Activated CD8-positive, alpha-beta memory T cell treated with anti-CD3 and anti-CD28 coated beads, Interleukin-2, amount 50 U/mL, for 48 hours (primary cell): ENCODE measurements at places on chromosomes 1 and 21.

- DNase-seq, result no peak
These were observed 58.8 kb upstream of the TBX15 start for GRCh38 chr1:119046785-119047438.

GRCh38 chr21:33041981-33042380 is 16.2 kb downstream of the OLIG2 start:
- no peak for DNase-seq

DNA sequence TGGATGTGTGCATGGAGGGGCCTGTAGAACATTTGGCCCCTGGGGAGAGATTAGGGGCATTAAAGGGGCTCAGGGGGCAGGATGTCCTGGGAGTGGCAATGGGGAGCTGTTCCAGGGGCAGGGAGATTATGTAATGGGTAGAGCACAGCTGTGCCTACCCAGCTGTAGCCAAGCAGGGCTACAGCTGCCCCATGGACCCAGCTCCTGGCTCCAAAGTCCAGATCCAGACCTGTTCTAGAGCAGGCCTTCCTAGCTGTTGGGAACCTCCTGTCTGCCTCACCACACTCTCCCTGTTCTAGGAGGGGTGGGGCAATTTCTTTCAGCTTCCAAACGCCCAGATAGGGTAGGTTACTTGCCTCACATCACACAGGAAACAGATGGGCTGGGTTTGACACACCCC is 5.6 kb downstream of the RPS6KA1 start:
- DNase-seq, result no peak

DNA sequence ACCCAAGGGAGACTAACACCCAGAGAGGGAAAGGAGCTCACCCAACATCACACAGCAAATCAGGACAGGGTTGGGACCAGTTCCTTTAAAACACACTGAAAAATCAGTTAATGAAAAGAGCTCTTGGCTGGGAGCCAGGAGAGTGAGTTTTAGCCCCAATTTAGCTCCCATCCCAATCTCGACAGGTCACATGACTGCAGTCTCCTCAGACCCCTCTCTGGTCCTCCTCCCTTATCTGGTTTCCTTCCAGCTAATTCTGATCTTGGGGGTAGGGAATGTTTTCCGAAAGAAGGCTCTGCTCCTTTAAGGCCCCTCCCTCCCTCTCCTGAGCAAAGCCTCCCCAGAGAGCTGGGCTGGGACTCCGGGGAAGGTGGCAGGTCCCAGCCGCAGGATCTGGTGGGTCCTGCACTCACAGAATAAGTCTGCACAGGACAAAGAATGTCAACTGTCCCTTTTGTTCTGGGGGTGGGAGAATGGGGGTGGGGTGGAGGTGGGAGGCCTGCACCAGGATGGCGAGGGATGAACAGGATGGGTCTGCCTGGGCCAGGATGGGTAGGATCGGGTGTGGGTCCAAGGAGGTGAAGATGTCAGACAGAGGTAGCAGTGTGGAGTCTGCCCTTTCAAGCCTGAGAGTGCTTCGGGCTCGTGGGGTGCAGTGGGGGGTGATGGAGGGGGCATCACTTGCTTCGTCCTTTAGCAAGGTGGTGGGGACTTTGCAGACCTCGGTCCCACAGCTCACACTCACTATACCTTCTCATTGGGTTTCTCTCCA is 57.3 kb upstream of the SSBP3 start:
- no peak for DNase-seq

- no peak for DNase-seq
These were observed 93.6 kb downstream of the ENAH start for GRCh38 chr1:225559326-225559725.

- no peak for DNase-seq
These were observed 109.6 kb upstream of the NGF start for GRCh38 chr1:115447672-115448071.

- DNase-seq, result no peak
These were observed 232.8 kb downstream of the SDCCAG8 start for GRCh38 chr1:243488459-243489157.

GRCh38 chr1:37634244-37634991 is at the start of gene RSPO1:
Gene RSPO1, minus strand, starts transcription at chr1:37634892. Its CDS starts 5,231 bp downstream, at chr1:37629661.
- DNase-seq, result no peak

DNA sequence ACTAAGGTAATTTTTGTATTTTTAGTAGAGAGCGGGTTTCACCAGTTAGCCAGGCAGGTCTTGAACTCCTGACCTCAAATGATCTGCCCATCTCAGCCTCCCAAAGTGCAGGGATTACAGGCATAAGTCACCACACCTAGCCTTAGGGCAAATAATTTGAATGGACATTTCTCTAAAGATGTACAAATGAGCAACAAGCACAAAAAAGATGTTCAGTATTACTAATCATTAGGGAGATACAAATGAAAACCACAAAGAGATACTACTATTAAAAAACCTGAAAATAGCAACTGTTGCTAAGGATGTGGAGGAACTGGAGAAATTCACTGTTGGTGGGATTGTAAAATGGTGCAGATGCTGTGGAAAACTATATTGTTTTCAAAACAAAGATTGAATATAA is 79.1 kb downstream of the GABPA start:
- DNase-seq, result no peak

GRCh38 chr1:150409504-150410362 is 45.8 kb downstream of the RPRD2 start:
- no peak for DNase-seq
